Mesangial cell (primary cell): ENCODE measurements at places on chromosomes 6 and 20. TPM values are rescaled to one million over a fixed set of nuclear protein-coding genes. Genes with fewer than 3 reads are reported as not detected.

NKX2-2 gene
- total RNA-seq, result not detected in 2 replicates

MUC21 gene
- not detected in 2 replicates for total RNA-seq

C6orf132 gene
- total RNA-seq, result 17.3 and 22.6 TPM in 2 replicates

OR2H2 gene
- not detected in 2 replicates for total RNA-seq

PDE7B gene
- 0.33 and 1.4 TPM in 2 replicates for total RNA-seq

RNF182 gene
- 3.7 and 3.8 TPM in 2 replicates for total RNA-seq

PRPH2 gene
- 0.33 and 0.51 TPM in 2 replicates for total RNA-seq

PRR18 gene
- total RNA-seq, result under 0.01 TPM in 2 replicates

LAMP5 gene
- 0.25 and 0.81 TPM in 2 replicates for total RNA-seq
